ENCODE measurements at places on chromosomes 4 and X.

- no peak for DNase-seq
Observed at GRCh38 chr4:154526151-154526550, 24.0 kb downstream of the PLRG1 start.

DNA sequence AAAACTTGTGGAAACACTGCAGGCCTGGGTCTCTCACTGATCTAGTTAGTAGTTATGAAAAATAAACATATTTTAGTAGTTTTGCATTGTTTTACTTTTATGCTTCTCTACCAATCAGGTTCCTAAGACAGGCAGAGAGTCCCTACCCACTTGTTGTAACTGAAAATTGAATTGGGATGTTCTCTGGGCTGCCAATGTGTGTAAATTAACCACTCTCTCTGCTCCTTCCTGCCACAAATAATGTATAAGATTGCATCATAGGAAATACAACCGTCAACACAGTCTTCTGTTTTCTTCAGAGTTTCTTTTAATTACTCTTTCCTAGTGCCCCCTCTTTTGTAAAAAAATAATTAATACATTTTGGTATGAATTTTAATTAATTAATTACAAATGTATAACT, 677.3 kb downstream of the FSTL5 start:
- no peak for DNase-seq

- no peak for DNase-seq
Observed at GRCh38 chr4:11467931-11468330, 39.2 kb upstream of the HS3ST1 start.

- DNase-seq: no peak
Observed at GRCh38 chrX:47992095-47992380, 11.8 kb downstream of the ZNF182 start.

DNA sequence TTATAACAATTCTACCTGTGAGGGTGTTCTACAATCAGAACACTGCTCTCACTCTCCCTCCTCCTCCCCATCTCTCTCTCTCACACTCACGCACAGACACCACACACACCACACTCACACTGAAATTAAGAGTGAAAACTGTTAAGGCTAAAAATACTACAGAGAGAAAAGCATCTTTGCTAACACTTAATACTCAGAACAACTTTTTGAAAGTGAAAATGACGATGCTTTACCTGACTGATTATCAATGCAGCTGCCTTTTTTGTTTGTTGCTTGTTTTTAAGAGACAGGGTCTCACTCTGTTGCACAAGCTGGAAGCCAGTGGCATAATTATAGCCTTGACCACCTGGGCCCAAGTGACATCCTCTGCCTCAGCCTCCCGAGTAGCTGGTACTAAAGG, 222.4 kb downstream of the APBB2 start:
- DNase-seq: no peak

GRCh38 chrX:24166078-24166477, 16.5 kb downstream of the ZFX start:
- DNase-seq: no peak

DNA sequence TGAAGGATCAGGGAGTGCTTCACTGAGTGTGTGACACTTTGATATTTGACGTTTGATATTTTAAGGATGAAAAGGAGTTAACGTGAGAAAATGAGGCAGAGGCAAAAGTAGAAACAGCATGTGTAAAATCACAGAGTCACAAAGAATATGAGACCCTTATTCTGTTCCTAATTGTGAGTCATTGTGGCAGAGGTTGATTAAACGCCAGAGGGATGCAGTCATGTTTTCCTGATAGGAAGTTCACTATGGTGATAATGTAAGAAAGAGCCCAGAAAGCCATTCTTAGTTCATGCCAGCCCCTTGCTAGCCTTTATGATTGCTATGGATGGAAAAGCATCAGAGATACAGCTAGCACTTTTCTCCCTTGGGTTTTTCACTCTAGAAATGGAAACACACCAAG, 33.5 kb upstream of the IGSF1 start:
- no peak for DNase-seq
